Urothelium cell line (cell line): ENCODE measurements at places on chromosomes 4 and X.

DNA sequence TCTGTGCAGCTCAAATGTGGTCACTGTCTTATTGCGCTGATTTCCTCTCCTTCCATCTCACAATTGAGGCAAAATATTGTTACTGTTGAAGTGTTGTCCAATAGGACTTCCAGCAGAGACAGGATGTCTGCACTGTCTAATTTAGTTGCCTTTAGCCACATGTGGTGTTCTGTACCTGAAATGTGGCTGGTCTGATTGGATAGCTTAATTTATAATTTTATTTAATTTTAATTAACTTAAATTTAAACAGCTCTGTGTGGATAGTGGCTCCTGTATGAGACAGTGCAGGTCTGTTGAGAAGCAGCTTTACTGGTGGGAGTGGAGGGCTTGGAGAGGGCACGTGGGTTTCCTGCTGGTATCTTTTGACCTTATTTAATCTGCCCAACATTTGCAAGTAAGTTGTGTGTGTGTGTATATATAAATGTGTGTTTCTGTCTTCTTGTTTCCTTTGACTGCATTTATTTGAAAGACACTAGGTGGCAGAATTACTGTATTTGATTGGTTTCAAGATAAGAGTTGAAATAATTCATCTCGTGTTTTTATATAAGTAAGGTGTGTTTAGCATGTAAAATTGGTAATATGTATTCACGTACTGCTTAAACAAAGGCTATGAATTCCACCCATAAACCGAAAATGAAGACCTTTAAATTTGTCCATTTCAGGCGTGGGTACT is 55.3 kb upstream of the MSANTD1 start:
- no peak for DNase-seq

- peak; percentile 78 for DNase-seq
These were observed 59.4 kb downstream of the POLR2B start for GRCh38 chr4:57037982-57038604.

DNA sequence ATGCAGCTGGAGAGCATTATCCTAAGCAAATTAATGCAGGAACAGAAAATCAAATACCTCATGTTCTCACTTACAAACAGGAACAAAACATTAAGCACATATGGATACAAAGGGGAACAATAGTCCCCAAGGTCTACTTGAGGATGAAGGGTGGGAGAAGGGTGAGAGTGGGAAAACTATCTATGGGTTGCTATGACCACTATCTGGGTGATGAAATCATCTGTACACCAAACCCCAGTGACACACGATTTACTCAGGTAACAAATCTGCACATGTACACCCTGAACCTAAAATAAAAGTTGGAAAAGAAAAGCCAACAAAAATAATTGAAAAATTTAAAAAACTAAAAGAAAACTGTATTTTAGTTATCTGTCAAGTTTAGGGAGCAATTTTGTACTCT is 5.9 kb downstream of the HPGD start:
- DNase-seq, result no peak

GRCh38 chr4:169420291-169420690 is 149.5 kb upstream of the SH3RF1 start:
- no peak for DNase-seq

- no peak for DNase-seq
These were observed 137.5 kb downstream of the CPE start for GRCh38 chr4:165516281-165516833.

DNA sequence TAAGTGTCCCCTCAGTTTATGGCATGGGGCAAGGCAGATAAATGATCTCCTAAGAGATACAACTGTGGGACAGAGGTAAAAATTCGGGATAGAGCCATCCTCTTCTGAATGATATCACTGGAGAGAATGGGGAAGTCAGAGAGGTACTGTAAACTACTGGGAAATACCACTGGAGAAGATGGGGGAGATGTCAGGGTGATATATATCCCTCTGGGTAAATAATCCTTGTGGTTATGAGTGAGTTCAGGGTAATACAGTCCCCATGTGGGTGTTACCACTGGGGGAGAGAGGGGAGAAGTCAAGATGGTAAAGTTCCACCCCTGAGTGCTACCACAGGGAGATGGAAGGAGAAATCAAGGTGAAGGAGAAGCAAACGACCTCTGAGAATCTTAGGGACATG is 63.9 kb upstream of the ZNF81 start:
- no peak for DNase-seq

DNA sequence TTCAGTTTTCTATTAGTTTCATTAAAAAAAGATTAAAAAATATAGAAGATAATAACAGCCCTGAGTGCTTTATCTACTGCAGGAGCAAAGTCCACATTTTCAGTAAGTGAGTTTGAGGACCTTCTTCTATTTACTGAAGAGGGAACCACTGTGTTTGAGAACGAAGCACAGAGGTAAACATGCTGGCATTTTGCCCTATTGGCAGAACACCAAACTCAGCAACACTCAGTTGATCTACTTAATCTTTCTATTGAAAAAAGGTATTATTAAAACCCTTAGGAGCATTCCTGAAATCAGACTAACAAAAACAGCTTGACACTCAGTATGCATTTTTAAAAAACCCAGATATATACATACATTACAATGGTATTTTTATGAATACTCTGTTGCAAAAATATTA is 1496.7 kb downstream of the TECRL start:
- DNase-seq, result no peak

- DNase-seq, result no peak
These were observed 220.3 kb downstream of the KCNIP4 start for GRCh38 chr4:21728304-21728703.

GRCh38 chr4:150641612-150642011 is 59.7 kb downstream of the MAB21L2 start:
- DNase-seq, result no peak

DNA sequence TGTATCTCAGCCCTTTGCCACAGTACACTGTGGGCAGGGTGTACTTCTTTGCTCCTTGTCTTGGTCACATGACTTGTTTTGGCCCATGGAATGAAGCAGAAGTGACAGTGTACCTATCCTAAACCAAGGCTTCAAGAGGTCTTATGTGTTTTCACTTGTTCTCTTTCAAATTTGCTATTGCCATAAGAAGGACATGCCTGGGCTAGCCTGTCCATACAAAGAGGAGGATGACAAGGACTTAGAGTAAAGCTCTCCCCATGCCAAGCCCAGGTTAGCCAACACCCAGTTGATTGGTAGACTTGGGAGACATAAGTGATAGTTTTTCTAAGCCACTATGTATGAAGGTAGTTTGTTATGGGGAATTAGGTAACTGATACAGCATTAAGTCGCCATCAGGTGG is 141.1 kb upstream of the MID1 start:
- DNase-seq, result no peak

GRCh38 chr4:143383005-143383574 is 46.4 kb downstream of the GAB1 start:
- DNase-seq, result no peak

- DNase-seq, result no peak
These were observed 3.9 kb downstream of the FGF2 start for GRCh38 chr4:122830426-122831095.

DNA sequence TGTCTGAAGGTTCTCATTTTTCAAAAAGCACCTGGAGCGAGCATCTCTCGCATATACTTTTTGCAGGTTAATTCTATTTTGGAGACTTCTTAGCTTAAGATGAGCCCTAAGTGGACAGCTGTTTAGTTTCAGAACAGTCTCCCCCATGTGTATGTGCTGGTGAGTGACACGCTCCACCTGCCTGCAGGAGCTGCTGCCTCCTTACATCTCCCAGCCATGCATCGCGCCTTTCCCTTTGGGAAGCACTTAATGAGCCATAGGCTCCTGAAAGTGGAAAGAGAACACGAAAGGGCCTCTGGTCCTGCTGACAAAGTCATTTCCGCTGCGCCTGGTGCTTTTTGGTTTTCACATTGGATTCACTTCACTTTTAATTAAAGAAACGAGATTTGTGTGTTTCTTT is 56.1 kb downstream of the TRIML2 start:
- no peak for DNase-seq

DNA sequence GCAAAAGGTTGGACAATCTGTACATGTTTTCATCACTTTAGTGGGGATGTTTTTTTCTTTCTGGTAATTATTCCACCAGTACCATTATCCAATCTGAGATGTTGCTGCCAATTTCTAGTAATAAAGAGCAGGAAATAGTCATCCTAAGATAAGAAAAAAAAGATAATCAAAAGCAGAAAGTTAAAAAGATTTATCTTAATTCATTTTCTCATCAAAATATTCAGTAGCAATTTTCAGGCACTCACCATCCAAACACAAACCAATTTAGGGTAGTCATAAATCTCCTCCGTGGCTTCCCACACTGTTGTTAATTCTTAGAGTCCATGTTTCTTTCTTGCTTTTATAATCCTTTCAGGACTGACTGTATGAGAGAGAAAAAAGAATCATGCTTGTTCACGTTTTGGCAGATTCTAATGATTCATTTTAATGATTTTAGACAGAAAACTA is 263.7 kb upstream of the UGT8 start:
- no peak for DNase-seq

DNA sequence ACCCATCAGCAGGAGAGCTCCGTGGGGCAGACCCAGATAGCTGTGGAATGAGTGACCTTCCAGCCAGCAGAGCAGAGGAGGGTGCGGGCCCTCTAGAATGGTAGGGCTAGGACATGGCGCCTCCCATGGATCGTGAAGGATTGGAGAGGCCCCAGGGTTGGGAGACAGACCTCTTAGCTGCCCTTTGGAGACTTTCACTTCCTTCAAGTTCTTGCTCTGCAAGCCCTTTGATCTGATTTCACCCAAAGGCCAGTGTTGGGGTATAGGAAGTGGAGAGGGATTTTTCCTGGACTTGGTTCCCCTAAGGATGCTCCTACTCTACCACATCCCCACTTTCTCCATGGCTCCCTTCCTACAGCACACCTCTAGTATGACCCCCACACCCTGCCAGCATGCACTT is 3.0 kb downstream of the SASH3 start:
- no peak for DNase-seq

GRCh38 chrX:150352114-150352513 is 11.0 kb upstream of the MAMLD1 start:
- DNase-seq, result peak; percentile 40

DNA sequence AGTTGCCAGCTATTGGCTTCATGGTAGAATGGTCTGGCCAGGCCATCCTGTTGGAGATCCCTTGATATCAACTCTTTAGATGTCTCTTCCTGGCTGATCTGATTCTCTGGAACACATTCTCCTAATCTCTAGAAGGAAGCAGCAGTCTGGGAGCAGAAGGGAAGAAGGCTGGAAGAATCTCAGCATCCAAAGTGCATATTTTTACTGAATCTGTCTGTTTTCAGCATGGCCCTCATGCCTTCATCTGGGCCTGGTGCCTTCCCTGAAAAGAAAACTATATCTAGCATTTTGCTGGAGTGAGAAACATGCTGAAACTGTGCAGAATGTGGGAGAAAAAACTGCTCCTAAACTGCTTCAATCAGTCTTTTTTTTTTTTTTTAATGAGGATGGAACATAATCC is 148.7 kb downstream of the REPS2 start:
- DNase-seq, result no peak

DNA sequence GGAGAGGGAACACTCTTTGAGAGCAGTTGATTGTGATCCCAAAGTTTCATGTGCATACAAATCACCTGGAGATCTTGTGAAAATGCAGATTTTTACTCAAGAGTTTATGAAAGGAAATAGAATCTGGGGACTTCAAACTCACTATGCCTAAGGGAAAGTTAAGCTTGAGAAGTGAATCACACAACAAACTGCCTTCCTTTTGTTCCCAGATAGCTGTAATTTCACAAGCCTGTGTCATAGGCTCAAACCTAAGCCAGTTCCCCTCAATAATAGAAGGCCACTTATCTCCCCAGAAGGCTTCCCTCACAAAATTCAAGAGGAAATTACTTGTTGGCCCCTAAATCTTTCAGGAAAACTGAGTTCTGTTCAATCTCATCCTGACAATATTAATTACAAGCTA is 132.8 kb upstream of the MAGEB16 start:
- DNase-seq, result no peak

- DNase-seq, result no peak
These were observed 13.5 kb downstream of the NSUN7 start for GRCh38 chr4:40763228-40763716.

- no peak for DNase-seq
These were observed 313.4 kb upstream of the SLC7A11 start for GRCh38 chr4:138555584-138555983.

GRCh38 chr4:129974730-129975129 is 878.8 kb downstream of the C4orf33 start:
- no peak for DNase-seq

- DNase-seq, result no peak
These were observed 5.4 kb downstream of the TSPAN5 start for GRCh38 chr4:98652996-98653395.

DNA sequence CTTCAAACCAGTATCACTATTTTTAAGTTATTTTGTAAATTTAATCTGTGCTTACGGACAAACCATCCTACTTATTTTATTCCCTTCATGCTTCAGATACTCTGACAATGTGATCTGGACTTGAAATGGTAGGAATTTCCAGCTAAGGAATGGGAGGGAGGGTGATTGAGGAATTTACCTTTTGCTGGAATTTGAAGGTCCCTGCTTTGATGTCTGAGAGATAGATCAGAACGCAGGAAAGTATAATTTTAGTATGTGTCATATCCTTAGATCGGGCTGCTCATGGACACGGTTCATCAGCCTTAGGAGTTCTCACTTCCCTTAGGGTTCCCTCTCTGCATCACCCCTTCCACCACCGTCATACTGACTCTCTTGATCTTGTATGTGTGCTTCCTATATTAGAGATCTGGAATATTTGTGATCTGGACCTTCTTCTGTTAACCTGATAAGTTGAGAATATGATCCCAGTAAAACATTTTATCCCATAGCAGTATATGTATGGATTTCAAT is 16.8 kb downstream of the OCRL start:
- no peak for DNase-seq

DNA sequence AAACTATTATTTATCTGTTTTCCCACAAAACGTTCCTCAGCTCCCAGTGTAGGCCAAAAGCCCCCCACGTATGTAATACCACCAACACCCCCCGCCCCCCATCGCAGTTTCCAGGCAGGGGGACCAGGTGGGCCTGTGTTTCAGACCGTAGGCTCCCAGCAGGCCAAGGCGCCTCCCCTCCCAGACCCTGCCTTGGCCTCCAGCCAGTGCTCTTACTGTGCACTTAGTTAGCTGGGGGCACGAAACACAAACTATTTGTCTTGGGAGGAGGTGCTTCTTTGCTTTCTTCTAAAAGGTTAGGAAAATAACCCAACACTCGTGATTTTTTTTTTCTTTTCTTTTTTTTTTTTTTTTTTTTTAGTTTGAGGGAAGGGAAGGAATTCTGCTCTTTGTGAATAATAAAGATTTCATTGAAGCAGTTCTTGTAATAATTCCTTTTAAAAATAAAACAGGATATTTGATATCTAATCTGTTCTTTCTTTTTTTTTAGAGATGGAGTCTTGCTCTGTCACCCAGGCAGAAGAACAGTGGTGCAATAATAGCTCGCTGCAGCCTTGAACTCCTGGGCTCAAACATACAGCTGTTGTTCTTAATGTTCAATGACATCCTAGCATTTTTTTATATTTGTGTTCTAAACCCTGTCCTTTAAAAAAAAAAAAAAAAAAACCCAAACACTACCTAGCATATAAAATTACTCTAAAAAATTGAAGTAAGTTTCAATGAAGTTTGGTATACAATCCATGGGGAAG is 83.0 kb upstream of the CLDN34 start:
- no peak for DNase-seq
